ENCODE measurements at places on chromosomes 12 and 14.

GRCh38 chr14:92560106-92560865 is 46.7 kb downstream of the RIN3 start:
- H3K4me3 ChIP-seq = no peak overlapping the region
- H3K27me3 ChIP-seq = no peaks in the 10 kb centered on the region
- H3K36me3 ChIP-seq = no peaks in the 10 kb centered on the region
- H3K27ac ChIP-seq = no peak overlapping the region
- no peak for DNase-seq

DNA sequence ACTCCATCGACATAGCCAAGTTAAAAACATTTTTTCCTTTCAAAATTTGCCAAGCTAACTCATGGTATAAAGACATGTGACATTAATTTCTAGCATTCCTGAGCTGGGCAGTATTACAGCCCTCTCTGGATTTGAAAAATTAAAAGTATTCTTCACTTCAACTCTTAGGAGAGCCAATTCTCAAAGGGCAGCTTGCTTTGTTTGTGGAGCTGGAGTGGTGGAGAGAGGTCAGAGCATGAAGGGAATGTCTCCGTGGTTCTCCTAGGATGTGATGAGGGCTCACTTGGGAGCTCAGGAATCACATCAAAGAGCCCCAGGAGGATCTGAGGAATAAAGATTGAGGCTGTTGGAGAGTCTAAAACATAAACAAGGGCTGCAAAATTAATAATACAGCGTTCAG is 46.9 kb upstream of the RGS6 start:
- no peak overlapping the region for H3K27ac ChIP-seq
- no peak for DNase-seq
- no peaks in the 10 kb centered on the region for H3K36me3 ChIP-seq
- H3K4me3 ChIP-seq = no peak overlapping the region

DNA sequence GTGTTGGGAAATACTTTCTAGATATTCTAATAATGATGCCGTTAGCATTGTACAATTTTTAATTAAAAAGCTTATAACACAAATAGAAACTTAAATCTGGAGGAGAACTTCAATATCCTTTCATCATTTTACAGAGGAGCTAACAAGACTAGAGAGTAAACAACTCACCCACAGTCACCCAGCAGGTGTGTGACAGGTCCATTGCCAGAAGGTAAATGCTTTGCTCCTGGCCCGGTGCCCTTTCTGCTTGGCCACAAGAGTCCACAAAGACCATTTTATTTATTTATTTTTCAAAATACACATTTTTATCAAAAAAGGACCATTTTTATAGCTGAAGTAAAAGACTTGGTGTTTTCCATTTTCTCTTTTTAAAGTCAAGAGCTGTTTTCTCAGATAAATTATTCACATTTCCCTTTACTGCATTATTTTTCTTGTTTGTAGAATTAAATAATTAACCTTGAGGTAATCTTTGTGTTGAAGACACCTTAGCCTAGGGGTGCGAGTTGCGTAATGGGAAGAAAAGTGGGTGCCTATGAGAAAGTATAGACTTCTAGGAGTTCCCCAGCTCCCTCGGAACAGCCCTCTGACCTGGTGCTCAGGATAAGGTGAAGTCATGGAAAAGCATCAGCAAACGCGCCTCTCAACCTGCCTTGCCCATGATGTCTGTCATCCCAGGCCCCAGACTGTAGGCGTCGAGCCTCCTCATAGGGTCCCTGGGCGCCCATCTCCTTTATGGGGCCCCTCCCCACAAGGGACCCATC is 26.3 kb upstream of the AMIGO2 start:
- H3K36me3 ChIP-seq = peaks cover 4% of the 10 kb centered on the region
- no peak overlapping the region for H3K27ac ChIP-seq
- no peaks in the 10 kb centered on the region for H3K27me3 ChIP-seq

DNA sequence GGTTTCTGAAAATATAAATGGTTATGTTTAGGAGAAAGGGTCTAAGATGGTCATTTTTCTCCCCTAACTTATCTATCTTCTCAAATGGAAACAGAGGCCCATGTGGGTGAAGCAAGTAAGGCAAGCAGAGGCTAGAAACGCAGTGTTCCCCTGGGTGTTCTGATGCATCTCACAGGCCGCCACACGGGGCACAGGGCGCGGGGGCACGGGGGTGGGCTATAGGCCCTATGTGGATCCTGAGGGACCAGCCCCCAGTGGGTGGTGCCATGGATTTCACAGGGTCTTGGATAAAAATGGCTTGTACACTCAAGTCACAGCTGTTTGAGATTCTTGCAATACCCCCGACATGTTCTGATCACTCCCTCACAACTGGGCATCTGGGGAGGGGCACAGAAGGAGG is 17.7 kb downstream of the ACTN1 start:
- no peaks in the 10 kb centered on the region for H3K27me3 ChIP-seq
- peaks cover 42% of the 10 kb centered on the region for H3K36me3 ChIP-seq
- H3K27ac ChIP-seq = peak overlapping the region; percentile 72
- peaks cover 79% of the 10 kb centered on the region for H3K4me1 ChIP-seq
- H3K4me3 ChIP-seq = no peak overlapping the region

DNA sequence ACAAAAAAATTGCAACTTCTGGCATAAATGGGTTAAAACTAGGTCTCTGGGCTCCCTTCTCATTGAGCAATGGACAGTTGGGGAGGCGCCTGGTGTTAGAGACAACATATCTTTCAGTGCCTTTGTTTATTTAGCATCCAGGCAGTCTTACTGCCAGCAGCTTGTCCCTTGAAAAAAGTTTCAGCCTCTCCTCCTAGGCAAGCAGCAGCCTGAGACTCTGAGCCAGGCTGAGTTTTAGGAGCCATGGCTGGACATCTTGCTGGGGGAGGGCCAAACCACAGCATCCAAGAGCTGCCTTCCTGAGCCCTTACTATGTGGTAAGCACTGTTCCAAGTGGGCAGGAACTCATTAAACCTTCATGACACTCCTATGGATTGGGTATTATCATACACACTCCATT is 10.1 kb upstream of the JDP2 start:
- H3K27me3 ChIP-seq = peaks cover 3% of the 10 kb centered on the region
- H3K4me1 ChIP-seq = no peaks in the 10 kb centered on the region
- H3K4me3 ChIP-seq = no peak overlapping the region
- no peak overlapping the region for H3K27ac ChIP-seq

- peaks cover 8% of the 10 kb centered on the region for H3K4me1 ChIP-seq
- no peaks in the 10 kb centered on the region for H3K36me3 ChIP-seq
- no peak for DNase-seq
Observed at GRCh38 chr12:12190087-12190809, 76.6 kb downstream of the LRP6 start.

- H3K36me3 ChIP-seq = no peaks in the 10 kb centered on the region
- DNase-seq = no peak
- no peak overlapping the region for H3K4me3 ChIP-seq
- H3K27me3 ChIP-seq = no peaks in the 10 kb centered on the region
- no peaks in the 10 kb centered on the region for H3K4me1 ChIP-seq
- no peak overlapping the region for H3K27ac ChIP-seq
Observed at GRCh38 chr14:41925409-41925808, 318.7 kb downstream of the LRFN5 start.

Data from astrocyte (in vitro differentiated cells and primary cell).